ENCODE measurements at places on chromosomes 11 and 22. TPM values are rescaled to one million over a fixed set of nuclear protein-coding genes. Genes with fewer than 3 reads are reported as not detected.

The CDCA5 gene
- polyA plus RNA-seq, result 11.9 TPM

The PRDM10 gene
- 5.5 TPM for polyA plus RNA-seq

The SRSF8 gene
- polyA plus RNA-seq, result 18.9 TPM

- no peak for DNase-seq
These were observed 28.2 kb downstream of the LRRC10B start for GRCh38 chr11:61536676-61537270.

- no peak for DNase-seq
These were observed 15.3 kb downstream of the TRIM44 start for GRCh38 chr11:35677904-35678303.

DNA sequence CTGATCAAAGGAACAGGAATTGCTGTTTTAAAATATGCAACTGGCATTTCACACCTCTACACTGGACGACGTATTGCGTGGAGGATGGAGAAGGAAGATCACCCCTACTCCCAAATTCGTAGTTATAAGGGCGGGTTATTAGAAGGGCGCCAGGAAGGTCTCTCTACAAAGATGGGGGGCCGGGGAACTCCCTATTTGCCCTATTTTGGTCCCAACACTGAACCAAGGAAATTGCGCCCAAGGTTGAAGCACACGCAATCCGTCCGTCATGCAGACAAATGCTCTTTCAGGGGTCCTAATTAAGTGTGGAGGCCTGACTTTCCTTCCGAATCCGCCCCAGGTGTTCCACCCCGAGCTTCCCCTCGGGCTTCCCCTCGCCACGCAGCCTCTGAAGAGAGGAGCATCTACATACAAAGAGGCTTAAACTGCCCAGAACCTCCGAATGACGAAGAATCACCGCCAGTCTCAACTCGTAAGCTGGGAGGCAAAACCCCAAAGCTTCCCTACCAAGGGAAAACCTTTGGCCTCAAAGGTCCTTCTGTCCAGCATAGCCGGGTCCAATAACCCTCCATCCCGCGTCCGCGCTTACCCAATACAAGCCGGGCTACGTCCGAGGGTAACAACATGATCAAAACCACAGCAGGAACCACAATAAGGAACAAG, 396 bp downstream of the NPAT start:
- DNase-seq, result no peak

- DNase-seq, result no peak
These were observed 1.2 kb downstream of the OR6X1 start for GRCh38 chr11:123753110-123753509.

GRCh38 chr22:18034076-18034475, 9.7 kb upstream of the MICAL3 start:
- DNase-seq, result no peak

GRCh38 chr11:114254571-114255146, 41.5 kb upstream of the NNMT start:
- no peak for DNase-seq

- no peak for DNase-seq
These were observed 42.0 kb upstream of the TUB start for GRCh38 chr11:8038811-8039529.

- no peak for DNase-seq
These were observed 73.5 kb downstream of the KCNQ1 start for GRCh38 chr11:2518111-2518982.

GRCh38 chr22:45242778-45243191, 2.1 kb upstream of the KIAA0930 start:
- no peak for DNase-seq

DNA sequence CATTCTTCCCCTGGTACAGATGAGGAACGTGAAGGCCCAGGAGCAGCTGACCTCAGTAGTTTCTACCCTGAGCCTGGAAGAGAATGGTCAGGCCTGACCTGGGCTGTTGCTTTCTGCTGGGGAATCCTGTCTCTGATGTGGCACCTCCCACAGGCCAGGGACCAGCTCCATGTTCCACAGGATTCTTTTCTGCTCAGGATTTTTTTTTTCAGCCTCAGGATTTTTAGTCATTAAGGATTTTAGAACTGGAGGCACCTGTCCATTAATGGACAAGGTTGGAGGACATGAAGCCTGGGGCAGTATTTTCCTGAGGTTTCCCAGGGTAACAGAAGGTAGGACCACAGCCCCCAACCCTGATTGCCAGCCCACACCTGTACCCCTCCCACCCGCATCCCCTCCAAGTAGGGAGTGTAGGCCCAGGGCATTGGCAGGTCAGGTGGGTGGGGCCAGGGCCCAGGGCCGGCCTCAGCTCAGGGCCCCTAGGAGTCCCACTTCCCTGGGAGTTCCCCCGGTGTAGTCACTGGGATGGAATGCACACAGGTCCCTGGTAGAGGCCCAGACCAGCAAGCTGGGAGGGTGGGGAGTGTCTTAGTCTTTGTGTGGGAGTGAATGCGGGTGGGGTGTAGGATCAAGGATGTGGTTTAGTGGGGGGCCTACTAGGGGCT, 16.1 kb downstream of the BIK start:
- peak; percentile 35 for DNase-seq

- DNase-seq, result no peak
These were observed 8.3 kb downstream of the MUC2 start for GRCh38 chr11:1082728-1083620.

DNA sequence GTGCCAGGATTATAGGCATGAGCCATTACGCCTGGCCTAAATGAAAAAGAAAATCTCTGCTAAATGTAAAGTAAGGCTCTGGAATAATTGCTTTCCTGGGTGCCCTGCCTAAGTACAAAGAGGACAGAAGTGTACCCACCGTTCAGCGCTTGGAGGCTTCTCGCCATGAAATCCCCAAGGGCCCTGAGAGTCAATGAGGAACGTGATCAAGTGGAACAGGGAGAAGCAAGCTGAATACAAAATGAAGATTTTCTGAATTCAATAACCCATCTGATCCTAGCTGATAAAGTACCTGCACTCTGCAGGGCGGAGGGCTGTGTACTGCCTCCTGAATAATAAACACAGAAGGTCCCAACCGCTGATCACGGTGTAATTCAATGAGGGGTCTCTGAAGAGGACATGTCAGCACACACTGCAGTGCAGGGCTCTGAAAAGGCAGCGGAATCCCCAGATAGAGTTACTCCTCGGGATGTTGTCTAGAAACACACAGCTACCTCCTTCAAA, 97.7 kb downstream of the ABTB2 start:
- DNase-seq, result no peak

DNA sequence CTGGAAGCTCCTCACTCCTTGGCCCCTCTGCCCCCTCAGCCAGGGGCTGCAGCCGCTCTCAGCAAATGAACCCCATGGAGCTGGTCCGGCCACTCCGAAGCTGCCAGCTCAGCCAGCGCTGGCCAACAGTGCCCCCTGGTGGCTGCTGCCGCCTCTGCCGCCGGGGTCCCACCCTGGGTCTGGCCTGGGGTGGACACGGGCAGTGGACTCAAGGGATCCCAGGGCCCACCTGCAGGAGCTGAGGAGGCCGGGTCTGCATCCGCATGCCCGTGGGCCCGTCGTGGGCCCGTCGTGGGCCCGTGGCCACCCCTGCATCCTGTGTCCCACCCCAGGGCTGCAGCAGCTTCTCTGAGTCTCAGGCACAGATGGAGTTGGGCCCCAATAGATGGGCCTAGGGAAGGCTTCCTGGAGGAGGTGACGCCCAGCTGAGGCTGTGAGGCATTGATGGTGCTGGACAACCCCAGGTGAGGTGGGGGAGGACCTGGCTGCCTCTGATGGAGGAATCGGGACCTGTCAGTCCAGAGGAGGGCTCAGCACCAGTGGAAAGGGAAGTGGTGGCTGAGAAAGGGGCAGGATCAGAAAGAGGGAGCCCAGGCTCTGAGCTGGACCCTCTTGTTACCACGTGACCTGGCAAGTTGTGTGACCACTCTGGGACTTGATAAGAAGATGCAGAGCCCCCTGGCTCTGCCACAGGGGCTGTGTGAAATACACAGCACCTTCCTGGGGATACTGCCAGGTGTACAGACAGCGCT, 522.3 kb downstream of the BRD1 start:
- no peak for DNase-seq

Data from BJ (cell line).